ENCODE measurements at places on chromosomes 13 and 19.

- DNase-seq: no peak
These were observed 12.1 kb upstream of the LTBP4 start for GRCh38 chr19:40588926-40589569.

GRCh38 chr13:46274094-46274698 is 62.5 kb downstream of the LRRC63 start:
- DNase-seq: no peak

- DNase-seq: no peak
These were observed 22.9 kb upstream of the POMP start for GRCh38 chr13:28636069-28636468.

- DNase-seq: peak; percentile 47
These were observed 42.0 kb upstream of the NFIC start for GRCh38 chr19:3324405-3324856.

DNA sequence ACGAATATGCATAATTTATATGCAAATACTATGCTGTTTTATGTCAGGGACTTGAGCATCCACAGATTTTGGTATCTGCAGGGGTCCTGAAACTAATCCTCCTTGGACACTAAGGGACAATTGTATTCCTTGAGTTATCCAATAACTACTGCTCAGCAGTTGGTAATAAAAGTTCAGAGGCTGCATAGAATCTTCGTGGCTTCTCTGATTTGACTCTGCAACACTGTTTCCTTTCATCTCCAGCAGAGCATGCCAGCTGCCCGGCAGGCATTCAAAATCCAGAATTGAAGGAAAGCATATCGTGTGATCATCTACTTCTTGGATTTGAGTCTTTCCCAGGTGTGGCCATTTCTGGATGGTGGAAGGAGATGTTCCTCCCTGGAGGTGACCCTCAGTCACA is 64.5 kb upstream of the MRI1 start:
- no peak for DNase-seq

- DNase-seq: no peak
These were observed 29.0 kb downstream of the CARS2 start for GRCh38 chr13:110676595-110677587.

All from CD4-positive, alpha-beta T cell treated with Interleukin-6 at 100 ng/mL for 8 hours (primary cell).